ENCODE measurements at places on chromosomes 2 and 18.

DNA sequence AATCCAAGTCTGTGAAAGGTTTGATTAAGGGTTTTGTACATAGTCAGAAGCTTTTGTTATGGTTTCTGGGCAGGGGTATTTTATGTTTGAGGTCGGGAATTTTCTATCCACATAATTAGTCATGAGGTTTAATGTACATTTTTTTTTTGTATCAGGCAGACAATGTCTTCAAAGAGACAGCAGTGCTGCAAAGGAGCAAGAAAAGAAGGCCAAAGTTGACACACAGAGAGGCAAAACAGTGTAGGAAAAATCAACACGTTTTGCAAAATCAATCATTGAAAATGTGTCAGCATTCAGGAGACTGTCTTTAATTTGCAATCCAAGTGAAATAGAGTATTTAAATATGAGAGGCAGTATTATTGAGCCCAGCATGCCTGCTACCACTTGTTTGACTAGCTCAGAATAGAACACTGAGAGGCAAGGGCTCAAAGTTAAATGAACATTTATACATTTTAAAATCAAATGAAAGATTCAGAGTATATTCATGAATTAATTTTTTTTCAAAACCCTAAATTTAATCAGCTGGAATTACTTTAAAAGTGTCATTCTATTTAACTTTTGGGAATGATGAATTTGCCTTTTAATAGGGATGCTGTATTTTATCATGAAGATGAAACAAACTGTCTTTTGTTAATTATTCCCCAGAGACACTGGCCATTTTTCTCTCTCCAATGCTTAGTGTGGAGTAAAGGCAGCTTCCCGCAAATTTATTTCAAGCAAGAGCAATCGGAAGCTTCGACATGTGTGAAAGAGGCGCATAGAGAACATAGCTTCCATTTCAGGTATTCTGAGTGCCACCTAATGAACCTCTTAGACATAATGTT lies 11.3 kb downstream of the VRK2 start:
- DNase-seq: no peak

GRCh38 chr2:136496966-136497365 lies 268.4 kb upstream of the THSD7B start:
- no peak for DNase-seq

GRCh38 chr2:161486111-161486510 lies 70.0 kb downstream of the TBR1 start:
- no peak for DNase-seq

GRCh38 chr2:45883603-45884000 lies 232.1 kb downstream of the PRKCE start:
- DNase-seq: no peak

DNA sequence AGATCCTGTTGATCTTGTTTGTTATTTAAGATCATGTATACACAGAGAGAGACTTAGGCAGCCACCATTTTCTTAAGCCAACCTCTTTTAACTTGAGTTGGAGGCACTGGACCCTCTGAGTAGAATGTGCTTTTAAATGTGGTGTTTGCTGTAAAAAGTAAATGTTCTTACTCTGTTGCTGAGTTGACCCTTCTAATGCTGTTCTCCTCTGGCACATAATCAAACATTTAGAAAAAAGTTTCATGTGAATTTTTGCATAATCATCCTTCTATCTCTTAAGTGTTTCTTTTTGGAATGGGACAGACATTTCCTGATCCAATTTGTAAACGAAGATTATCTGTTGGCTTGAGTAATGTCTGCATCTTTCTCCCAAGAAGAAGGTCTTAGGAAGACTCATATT lies 255.1 kb upstream of the ETAA1 start:
- DNase-seq: no peak

GRCh38 chr18:13573750-13574149 lies 152.6 kb downstream of the FAM210A start:
- DNase-seq: no peak

DNA sequence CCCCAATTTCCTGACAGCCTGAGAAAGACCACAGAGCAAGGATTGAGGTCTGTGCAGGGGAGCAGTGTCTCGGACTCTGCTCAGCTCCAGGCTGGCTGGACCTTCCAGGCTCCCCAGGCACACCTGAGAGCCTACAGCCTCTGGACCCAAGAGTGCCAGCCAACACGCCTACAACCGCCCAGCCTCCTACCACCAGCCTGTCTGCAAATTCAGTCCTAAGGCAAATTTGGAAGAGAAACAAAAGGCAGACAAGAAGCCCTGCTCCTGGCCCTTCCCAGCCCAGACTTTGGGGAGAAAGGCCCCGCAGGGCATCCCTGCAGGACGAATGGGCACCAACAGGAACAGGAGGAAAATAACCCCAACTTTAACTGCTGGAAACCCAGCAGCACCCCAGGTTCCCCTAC lies 1.9 kb downstream of the HS6ST1 start:
- no peak for DNase-seq

DNA sequence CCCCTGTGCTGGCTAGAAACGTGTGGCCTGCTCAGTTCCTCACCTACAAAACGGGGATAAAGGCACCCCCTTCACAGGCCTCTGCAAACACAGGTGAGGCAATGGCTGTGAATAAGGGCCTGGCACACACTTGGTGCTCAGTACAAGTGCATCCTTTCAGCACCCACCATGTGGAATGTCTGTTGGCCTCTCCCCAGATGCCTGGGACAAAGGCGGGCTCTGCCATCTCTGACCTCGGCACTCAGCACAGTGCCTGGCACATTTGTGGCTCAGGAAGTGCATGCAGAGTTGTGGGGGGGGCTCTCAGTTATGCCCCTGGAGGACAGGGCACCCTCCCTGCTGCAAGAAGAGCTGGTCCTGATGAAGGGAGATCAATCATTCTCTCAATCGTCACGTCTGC lies 224.6 kb upstream of the RAB6C start:
- no peak for DNase-seq

DNA sequence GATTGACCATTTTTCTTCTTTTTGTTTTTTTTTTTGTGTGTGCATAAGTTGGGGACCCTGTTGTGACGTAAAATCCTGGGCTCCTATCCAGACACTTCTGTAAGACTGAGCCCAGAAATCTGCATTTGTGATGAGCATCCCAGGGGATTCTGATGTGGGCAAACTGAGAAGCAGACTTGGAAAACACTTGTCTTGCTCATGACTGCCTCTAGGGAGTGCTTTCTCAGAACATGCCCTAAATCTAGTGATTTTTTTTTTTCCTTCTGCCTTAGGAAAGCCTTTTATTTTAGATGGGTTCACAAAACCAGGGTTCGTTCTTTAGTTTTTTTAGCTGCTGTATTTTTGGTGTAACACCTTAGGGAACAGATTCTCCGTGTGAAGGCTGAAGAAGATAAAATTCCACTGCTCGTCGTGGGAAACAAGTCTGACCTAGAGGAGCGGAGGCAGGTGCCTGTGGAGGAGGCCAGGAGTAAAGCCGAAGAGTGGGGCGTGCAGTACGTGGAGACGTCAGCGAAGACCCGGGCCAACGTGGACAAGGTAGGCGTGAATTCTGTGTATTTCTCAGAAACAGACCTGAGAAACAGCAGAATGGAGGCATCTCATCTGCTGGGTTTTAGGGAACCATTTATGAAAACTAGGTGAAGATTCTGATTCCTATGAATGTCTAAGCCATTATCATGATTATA lies 36.7 kb downstream of the RALB start:
- DNase-seq: no peak

GRCh38 chr18:8443505-8443904 lies 165.7 kb upstream of the RAB12 start:
- DNase-seq: no peak

DNA sequence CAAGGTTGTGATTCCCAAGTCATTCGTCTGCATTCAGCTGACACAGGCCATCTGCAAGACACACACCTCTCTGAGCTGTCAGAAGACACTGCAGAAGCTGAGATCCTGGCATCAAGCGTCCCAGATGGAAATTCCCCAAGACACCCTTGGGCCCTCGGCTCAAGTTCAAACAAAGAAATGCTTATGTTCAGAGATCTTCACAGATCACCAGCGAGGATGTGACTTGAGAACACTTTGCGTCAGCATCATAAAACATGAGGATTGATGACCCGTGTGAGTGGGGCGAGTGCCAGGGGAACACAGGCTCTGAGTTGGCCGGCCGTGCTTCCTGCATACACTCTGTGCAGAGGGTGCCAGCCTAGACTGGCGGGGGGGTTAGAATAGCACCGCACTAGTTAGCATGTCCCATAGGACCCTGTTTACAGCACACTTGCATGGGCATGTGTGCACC lies 36.8 kb downstream of the KCNIP3 start:
- DNase-seq: no peak

- DNase-seq: no peak
These were observed 88.0 kb downstream of the TEX51 start for GRCh38 chr2:126986631-126987187.

DNA sequence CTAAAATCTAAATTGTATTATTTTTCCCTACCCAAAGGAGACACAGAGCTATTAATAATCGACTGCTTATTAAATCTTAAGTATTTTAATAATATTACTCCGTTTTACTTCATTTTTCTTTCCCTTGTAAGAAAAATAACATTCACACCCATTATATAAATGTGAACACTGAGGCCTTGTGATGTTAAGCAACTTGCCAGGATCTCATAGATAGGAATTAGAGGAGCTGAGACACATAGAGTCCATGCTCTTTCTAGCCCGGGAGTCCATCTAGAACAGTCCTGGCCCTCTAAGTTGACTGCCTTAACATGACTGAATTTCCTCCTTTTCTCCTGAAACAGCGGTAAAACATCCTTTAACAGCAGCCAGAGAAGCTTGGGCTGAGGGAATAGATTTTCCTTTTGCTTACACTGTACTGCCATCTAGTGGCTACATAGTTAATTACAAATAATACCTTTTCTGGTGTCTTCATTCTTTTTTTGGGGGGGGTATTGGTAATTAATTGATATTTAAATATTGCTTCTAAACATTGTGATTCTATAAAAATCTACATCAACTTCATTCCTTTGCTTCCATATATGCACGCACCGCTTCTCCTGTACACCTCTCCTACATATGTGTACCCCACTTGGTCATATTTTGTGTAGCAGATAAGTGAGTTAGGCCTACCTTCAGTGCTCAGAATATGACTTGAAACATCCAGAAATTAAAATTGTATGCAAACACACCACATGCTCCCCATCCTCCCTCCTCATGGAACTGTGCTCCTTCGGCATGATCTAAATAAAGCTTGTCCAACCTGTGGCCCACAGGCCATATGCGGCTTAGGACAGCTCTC lies 125.8 kb upstream of the HNMT start:
- peak; percentile 13 for DNase-seq

DNA sequence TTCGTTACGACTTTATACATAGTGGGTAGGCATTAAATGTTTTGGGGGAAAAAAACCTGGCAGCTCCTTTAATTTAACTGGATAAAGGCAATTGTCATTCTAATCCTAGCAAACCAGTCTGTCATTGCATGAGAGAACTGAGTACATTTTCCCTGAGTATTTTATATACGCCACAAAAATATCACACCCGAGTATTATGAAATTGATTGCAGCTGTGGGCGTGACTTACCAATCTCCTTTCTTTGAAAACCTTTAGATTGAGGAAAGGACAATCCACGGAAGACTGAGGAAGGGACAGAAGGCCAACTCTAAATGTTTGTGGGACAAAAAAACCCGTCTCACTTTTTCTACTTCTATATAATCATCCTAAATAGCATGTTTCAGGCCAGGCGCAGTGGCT lies 9.0 kb downstream of the TM4SF20 start:
- DNase-seq: no peak

GRCh38 chr2:145221032-145221431 lies 701.1 kb upstream of the ZEB2 start:
- DNase-seq: no peak

DNA sequence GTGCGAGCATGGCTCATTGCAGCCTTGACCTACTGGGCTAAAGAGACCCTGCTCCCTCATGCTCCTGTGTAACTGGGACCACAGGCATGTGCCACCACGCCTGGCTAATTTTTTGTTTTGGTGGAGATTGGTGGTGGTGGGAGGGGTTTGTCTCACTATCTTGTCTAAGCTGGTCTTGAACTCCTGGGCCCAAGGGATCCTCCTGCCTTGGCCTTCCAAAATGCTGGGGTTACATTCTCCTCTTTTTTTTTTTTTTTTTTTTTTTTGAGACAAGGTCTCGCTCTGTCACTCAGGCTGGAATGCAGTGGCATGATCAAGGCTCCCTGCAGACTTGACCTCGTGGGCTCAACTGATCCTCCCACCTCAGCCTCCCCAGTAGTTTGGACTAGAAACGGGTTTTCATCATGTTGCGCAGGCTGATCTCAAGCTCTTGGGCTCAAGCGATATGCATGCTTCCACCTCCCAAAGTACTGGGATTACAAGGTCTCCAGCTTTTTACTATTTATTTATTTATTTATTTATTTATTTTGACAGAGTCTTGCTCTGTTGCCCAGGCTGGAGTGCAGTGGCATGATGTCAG lies 238.3 kb downstream of the MYCN start:
- DNase-seq: no peak

DNA sequence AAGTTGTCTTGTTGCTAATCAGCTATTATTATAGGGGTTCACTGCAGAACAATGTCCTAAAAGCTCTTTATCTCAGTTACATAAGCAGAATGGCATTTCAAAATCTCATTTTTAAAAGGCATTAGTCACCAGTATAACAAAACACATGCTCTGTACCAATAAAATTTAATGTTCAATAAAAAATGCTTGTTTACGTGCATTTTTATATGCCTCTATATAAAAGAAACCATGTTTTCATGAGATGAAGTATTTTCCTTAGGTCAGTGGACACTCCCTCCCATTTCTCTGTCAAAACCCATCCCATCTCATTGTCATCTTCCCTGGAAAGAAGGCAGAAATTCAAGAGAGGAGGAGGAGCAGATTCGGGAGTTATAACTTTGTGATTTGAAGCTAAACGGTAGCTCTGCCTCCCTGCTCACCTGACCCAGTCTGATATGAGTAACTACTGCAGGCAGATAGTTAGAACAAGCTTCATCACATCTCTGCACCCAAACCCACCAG lies 231.9 kb upstream of the SIX2 start:
- no peak for DNase-seq

- DNase-seq: peak; percentile 58
These were observed 81.8 kb downstream of the INO80D start for GRCh38 chr2:206004004-206004693.

DNA sequence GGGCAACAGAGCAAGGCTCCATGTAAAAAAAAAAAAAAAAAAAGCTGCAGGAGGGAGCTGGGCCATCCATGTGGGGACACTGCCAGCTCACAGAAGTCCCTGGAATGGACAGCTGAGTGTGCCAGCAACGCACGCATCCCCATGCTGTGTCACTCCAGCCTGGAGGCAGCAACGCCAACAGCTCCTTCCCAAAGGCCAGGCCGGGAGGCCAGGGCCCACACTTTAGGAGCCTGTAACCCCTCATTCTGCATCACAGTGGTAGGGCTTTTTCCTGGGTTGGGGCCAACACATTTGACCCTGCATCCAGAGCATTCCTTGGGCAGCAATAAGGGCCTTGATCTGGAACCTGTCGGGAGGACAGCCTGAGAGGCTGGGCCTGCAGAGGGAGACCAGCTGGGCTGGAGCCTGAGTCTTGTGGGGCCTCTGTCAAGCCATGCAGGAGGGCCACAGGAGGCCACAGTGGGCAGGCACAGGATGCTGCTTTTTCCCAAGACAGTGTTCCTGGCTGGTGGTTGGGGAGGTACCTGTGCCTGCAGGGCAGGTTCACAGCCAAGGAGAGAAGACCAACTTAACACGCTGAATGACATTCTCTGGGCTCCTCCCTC lies 16.8 kb upstream of the KCNK3 start:
- DNase-seq: no peak

- no peak for DNase-seq
These were observed 46.6 kb upstream of the CTLA4 start for GRCh38 chr2:203820969-203821368.

- no peak for DNase-seq
These were observed 128.6 kb downstream of the SPOPL start for GRCh38 chr2:138630164-138630563.

GRCh38 chr2:239192456-239192855 lies 208.4 kb downstream of the HDAC4 start:
- DNase-seq: no peak

All from HL-60 (cell line).